B cell (primary cell): ENCODE measurements at places on chromosomes 6 and 20. TPM values are rescaled to one million over a fixed set of nuclear protein-coding genes. Genes with fewer than 3 reads are reported as not detected.

GRCh38 chr6:114389111-114389510 lies 46.3 kb upstream of the HS3ST5 start:
- no peak overlapping the region for H3K27ac ChIP-seq
- no peaks in the 10 kb centered on the region for H3K4me1 ChIP-seq
- no peak for DNase-seq
- H3K27me3 ChIP-seq: no peaks in the 10 kb centered on the region
- no peaks in the 10 kb centered on the region for H3K36me3 ChIP-seq
- no peak overlapping the region for H3K4me3 ChIP-seq

DNA sequence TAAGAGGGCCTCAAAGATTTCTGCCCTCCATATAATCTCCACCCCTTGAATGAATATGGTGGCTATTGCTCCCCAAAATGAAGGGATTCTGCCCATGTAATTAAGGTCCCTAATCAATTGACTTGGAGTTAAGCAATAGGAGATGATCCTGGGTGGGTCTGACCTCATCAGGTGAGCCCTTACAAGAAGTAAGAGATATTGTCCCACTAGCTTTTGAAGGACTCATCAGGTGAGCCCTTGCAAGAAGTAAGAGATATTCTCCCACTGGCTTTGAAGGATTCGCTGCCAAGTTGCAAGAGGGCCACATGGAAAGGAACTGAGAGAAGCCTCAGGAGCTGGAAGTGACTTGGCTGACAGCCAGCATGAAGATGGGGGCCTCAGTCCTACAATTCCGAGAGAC lies 103.4 kb downstream of the BMP7 start:
- H3K4me1 ChIP-seq: no peaks in the 10 kb centered on the region
- no peaks in the 10 kb centered on the region for H3K36me3 ChIP-seq
- no peak overlapping the region for H3K4me3 ChIP-seq
- H3K27me3 ChIP-seq: no peaks in the 10 kb centered on the region
- DNase-seq: no peak
- H3K27ac ChIP-seq: no peak overlapping the region

DNA sequence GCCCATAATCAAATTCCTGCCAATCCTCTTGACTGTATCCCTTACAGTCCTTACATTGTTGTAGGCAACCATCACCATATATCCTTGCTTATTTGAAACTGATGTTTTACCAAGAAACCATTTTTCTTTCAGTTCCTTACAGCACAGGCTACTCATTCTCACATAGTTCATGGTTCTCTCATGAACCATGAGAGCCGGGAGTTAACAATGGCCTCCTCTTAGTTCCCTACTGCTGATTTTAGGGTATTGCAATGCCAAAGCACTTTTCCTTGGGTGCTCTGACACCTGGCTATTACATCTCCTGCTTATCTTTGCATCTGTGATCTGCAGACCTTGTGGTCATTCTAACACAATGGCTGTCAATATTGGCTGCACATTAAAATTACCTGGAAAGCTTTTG lies 133.4 kb downstream of the MYB start:
- no peaks in the 10 kb centered on the region for H3K27me3 ChIP-seq
- H3K27ac ChIP-seq: no peak overlapping the region
- no peaks in the 10 kb centered on the region for H3K4me1 ChIP-seq
- DNase-seq: no peak
- H3K36me3 ChIP-seq: no peaks in the 10 kb centered on the region

- no peak overlapping the region for H3K27ac ChIP-seq
- H3K36me3 ChIP-seq: no peaks in the 10 kb centered on the region
- no peaks in the 10 kb centered on the region for H3K4me1 ChIP-seq
- DNase-seq: no peak
These were observed 138.2 kb downstream of the BMP7 start for GRCh38 chr20:57128044-57128757.

GRCh38 chr6:91754691-91755090 lies 1167.8 kb upstream of the MAP3K7 start:
- H3K27ac ChIP-seq: no peak overlapping the region
- no peaks in the 10 kb centered on the region for H3K4me1 ChIP-seq
- H3K36me3 ChIP-seq: no peaks in the 10 kb centered on the region
- DNase-seq: no peak
- no peaks in the 10 kb centered on the region for H3K27me3 ChIP-seq

The ESR1 gene
- 3.7 and 5.9 TPM in 2 replicates for total RNA-seq

DNA sequence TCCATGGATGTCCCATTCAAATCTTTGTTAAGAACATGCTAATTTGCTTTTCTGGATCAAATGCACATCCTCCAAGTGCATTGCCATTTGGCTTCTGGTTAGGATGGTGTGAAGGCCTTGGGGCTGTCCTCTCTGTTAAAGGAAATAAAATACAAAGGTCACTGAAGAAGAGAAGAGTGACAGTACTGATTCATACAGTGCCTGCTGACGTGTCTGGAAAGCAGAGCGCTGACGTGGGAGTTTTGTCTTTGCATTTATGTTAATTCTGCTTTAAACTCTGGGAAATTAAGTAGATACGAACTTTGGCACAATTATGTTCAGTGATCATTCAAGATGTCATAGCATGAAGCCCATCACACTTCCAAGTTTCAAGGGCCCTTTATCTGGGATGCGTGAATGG lies 33.2 kb downstream of the SYNDIG1 start:
- H3K4me3 ChIP-seq: no peak overlapping the region
- no peaks in the 10 kb centered on the region for H3K36me3 ChIP-seq
- no peak overlapping the region for H3K27ac ChIP-seq
- H3K4me1 ChIP-seq: no peaks in the 10 kb centered on the region
- no peaks in the 10 kb centered on the region for H3K27me3 ChIP-seq

DNA sequence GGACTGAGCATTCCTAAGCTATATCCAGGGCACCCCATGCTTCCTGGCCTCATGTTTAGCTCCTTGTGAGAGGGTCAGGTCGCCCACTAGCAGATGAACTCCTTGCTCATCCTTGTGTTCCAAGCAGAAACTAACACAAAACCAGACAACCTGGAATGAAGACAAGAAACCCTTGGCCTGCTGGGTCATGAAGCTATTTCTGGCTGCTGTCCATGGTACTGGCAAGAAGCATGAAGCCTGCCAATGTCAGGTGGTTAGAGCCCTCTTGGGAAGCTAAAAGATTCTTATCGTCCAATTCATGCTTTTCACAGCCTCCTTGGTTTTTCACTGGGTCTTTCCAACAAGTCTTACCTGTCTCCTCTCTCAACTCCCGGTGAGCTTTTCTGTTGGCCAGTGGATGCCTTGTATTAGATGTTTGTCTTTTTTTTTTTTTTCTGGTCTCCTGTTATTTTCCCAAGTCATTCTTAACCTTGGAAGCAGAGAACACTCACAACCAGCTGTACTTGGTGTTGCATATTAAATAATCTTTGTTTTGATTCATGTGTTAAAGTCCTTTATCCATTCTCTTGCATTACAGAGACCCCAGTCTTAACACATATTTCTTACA lies 180.3 kb downstream of the ANKRD60 start:
- H3K27me3 ChIP-seq: no peaks in the 10 kb centered on the region
- H3K36me3 ChIP-seq: no peaks in the 10 kb centered on the region
- no peak for DNase-seq
- H3K4me1 ChIP-seq: no peaks in the 10 kb centered on the region
- no peak overlapping the region for H3K4me3 ChIP-seq

DNA sequence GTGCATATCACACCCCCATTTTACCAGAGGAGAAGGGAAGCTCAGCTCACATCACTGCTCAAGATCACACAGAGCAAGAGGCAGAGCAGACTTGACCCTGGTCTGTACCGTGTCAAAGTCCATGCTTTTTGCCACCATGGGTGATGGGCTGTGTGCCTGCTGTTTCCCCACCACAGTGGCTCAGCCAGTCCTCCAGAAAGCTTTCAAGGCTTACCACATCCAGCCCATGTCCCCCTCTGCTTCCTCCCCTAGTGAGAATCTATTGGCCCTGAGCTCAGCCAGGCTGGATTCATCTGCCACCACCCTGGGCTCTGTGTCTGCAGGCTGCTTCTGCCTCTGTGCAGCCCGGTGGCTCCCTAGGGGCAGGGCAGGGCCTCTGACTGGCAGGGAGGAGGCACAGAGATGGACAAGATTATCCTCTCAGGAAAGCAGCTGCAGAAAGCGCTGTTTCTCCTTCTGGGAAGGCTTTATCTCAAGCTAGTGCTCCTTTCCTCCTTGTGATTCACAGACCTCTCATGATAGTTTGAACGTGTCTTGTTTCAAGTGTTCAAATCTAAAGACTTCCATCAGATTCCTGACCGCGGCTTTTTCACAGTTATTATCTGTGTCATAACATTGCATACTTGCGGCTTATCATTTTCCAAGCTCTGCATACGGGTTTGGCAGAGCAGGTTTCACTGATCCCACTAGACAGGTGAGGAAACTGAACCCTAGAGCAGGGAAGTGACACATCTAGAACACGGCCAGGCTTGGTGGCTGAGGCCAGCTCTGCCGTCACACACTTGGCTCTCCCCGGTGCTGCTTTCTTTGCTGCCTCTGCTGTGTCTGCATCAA lies 37.4 kb downstream of the VEGFA start:
- H3K27me3 ChIP-seq: no peaks in the 10 kb centered on the region
- H3K36me3 ChIP-seq: no peaks in the 10 kb centered on the region
- H3K4me1 ChIP-seq: no peaks in the 10 kb centered on the region
- H3K27ac ChIP-seq: no peak overlapping the region

The CEBPB gene
- total RNA-seq: 24.7 and 25.8 TPM in 2 replicates

DNA sequence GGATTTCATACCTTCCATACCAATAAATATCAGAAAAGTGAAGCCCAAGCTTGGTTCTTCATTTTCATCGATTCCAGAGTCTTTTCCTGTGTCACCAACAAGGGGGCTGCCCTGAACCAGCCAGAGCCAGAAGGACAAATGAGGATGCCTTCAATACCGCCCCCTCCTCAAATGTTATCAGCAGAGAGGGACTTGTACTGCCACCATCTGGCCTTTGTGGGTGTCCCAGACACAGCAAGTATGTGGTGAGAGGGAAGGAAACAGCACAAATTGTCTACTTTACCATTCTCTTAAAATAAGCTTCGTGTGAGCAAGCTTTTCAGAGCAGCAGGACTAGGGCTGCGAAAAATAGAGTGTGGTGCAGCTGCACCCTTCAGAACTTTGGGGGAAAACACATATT lies 165.3 kb downstream of the SOBP start:
- no peak for DNase-seq
- no peak overlapping the region for H3K4me3 ChIP-seq
- H3K27me3 ChIP-seq: no peaks in the 10 kb centered on the region
- H3K4me1 ChIP-seq: peaks cover 57% of the 10 kb centered on the region
- H3K36me3 ChIP-seq: no peaks in the 10 kb centered on the region
